CD4-positive, alpha-beta T cell treated with Interleukin-15 for 4 hours (primary cell): ENCODE measurements at places on chromosomes 16 and 17.

GRCh38 chr17:49760932-49761558, 2.9 kb downstream of the FAM117A start:
- no peak for DNase-seq

DNA sequence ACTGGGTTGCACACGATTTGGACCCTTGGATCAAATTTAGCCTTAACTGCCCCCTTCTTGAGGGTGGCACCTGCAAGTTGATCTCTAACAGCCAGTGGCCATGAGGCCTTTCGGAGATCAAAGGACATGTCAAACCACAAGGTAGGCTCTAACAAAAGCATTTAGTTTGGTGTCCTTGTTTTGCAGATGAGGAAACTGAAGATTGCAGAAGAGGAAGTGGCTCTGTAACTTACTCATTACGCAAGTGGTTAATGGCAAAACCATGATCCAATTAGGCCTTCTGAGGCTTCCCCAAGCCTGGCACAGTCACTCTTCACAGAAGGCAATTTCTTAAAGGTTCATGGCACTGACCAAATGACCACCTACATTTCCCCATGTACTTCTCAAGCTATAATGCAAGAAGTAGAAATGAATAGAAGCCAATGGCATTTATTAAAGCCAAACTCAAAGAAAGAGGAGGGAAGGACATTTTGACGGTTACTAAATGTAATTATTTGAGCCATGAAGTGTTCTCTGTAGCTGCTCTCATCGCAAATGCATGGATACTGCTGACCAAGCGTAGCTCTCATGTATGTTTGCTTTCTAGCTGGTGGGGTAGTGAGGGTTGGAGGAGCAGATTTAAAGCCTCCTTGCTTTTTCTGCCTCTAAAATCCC, 32.8 kb upstream of the ABCC12 start:
- no peak for DNase-seq

GRCh38 chr16:2085669-2086068, 37.9 kb downstream of the TSC2 start:
- no peak for DNase-seq

DNA sequence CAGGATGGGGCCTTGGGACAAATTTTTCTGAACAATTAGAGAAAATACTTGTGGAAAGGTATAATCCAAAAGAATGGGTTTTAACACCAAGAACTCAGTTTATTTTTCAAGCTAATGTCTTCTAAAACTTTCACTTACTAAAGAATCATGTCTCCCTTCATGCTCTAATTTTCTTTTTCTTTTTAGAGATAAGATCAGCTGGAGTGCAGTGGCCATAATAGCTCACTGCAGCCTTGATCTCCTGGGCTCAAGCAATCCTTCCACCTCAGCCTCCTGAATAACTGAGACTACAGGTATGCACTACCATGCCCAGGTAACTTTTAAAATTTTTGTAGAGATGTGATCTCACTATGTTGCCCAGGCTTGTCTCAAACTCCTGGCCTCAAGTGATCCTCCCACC, 5.5 kb downstream of the OR4D1 start:
- no peak for DNase-seq

DNA sequence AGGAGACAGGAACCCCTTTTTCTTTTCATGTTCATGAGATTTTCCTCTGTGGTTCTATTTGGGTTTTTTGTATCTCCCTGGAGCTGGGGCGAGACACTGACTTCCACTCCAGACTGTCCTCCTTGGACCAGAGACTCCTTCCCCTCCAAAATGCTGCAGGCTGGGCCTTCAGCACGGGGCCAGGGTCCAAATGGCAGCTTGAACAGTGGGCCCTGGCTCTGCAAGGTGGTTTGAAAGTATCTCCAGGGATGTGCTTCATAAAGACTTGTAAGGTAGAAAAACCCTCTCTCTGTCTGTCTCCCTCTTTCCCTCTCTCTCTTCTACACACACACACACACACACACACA, 236.1 kb downstream of the ZNF423 start:
- no peak for DNase-seq

DNA sequence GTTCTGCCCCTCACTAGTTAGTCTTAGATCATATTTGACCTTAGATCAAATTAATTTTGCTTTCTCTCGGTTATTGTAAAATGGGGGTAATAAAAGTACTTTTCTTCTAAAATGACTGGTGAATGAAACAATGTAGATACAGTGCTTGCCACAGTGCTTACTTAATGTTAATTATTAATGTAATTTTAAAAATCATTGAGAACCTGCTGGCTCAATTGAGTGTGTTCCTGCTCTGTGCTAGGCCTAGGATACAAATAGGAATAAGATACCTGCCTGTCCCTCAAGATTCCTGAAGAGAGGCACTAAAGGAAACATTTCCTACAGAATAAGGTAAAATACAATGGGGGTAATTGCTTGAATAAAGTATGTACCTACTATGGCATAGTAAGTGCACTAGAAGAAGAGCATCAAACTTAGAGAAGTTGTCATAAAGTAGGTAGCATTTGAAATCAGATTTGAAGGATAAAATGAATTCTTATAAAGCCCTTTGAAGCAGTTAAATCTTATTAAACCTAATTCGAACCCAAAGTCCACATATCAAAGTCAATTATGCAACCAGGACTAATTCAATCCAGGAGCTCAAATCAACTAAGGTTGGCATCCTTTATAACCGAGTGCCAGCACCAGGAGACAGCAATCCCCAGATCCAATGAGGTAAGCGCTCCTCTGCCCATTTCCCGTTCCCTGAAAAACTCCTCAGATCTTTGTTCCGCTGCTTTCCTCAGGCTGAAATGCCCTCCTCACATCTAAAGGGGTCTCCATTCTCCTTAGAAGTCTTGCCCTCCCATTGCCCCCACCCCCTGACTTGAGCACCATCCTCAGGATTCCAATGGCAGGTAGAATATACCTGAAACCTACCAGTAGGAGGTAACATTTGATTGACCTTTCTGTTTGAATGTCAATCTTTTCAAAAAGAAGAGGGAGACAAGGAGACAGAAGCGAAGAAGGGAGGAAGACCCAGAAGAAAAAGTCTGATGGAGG, 2.4 kb upstream of the MED13 start:
- no peak for DNase-seq

- no peak for DNase-seq
These were observed 22.2 kb downstream of the CLEC19A start for GRCh38 chr16:19307587-19308241.

GRCh38 chr17:40022961-40023541, 7.8 kb downstream of the CSF3 start:
- DNase-seq, result no peak

GRCh38 chr17:82275326-82275725, 1.8 kb upstream of the CSNK1D start:
- DNase-seq, result no peak

GRCh38 chr17:81466564-81467472, 45.8 kb downstream of the ACTG1 start:
- DNase-seq, result no peak

GRCh38 chr16:23466162-23466885, 13.3 kb upstream of the COG7 start:
- no peak for DNase-seq

- no peak for DNase-seq
These were observed 40.6 kb downstream of the PRKCB start for GRCh38 chr16:23876256-23876896.

- no peak for DNase-seq
These were observed 59.1 kb downstream of the PIPOX start for GRCh38 chr17:29102046-29102445.

DNA sequence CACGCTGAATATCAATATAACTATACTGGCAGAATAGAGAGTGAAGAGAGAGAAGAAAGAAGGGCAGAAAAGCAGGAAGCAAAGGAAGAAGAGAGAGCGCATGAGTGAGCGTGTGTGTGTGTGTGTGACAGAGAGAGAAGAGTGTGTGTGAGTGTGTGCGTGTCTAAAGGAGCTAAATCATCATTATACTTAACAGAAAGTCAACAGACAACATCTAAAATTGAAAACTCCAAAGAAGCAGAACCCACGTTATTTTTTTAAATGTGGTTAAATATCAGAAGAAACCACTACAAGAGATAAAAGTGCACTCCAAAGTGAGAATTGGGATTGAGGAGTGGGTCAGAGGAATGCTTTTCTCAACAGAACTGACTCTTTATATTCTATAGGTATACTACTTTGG, 77.2 kb downstream of the BRIP1 start:
- DNase-seq, result no peak

- no peak for DNase-seq
These were observed 34.2 kb downstream of the CDH13 start for GRCh38 chr16:82660966-82661365.

DNA sequence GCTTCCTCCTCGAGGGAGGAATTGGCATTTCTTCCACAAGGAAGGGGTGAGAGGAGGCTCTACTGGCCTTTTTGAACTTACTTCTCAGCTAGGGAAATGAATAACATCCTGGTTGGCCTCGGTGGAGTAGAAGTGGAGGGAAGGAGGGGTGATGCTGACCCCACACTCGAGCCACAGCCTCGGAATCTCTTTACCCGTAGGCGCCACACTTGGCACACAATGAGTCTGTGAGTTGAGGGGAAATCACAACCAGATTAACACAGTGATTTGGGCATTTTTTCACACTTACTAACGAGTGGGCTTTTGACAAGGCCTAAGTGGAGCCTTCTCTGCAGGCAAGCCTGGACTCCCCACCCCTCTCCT, 47.3 kb upstream of the TBX2 start:
- DNase-seq, result no peak

DNA sequence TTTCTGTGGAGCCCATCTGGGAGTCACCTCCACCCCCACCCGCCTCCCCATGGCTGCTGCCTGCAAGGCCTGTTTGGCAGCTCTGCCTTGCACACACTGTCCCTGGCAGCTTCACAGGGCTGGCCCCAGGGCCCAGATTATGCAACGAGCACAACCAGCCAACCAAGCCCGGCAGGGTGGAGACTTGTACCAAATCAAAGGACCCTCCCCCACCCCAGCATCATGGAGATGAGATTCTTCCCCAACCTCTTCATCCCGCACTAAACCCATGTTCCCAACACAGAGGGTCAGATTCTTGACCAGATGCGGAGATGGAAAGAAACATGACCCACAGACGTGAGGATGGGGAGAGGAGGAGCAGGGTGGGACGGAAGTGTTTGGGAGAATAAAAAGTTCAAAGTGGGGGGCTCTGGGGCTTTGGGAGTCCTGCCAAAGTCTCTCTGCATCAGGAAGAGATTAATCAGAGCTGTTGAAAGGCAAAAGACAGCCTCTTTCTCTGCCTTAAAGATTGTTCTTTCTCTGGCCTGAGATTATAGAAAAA, 3.8 kb downstream of the SMARCD2 start:
- DNase-seq, result no peak

DNA sequence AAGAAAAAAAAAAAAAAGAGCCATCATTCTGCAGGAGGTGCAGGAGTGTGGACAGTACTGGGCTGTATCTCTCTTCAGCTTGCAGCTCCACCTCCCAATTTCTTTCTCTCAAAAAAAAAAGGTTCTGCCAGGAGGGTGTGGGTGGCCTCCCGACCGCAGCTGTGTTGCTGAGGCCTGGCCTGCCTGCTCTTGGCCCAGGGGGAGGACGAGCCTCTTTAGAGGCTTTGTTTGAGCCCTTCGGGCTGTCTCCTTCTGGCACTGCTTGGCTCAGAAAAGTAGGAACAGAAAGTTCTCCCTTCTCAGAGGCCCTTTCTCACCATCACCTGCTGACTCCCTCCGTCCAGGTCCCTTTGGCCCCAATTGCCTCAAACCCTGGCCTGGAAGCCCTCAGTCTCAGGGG, 22.2 kb upstream of the C17orf107 start:
- no peak for DNase-seq

DNA sequence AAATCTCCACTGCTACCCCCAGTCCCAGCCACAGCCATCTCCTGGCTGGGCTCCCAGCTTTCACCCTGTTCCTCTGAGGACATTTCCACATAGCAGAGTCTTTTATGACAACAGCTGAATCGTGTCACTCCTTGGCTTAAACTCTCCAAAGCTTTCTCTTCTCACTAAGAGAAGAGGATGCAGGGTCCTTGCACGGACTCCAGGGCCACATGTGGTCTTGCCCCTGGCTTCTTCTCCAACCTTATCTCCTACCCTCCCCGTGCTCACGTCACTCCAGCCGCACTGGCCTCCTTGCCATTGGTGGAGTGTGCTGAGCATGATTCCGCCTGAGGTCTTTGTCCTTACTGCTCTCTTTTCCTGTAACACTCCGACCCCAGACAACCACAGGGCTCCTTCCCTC, 39.9 kb upstream of the CCDC182 start:
- DNase-seq, result no peak

GRCh38 chr17:20039037-20039436, 29.9 kb downstream of the SPECC1 start:
- no peak for DNase-seq

DNA sequence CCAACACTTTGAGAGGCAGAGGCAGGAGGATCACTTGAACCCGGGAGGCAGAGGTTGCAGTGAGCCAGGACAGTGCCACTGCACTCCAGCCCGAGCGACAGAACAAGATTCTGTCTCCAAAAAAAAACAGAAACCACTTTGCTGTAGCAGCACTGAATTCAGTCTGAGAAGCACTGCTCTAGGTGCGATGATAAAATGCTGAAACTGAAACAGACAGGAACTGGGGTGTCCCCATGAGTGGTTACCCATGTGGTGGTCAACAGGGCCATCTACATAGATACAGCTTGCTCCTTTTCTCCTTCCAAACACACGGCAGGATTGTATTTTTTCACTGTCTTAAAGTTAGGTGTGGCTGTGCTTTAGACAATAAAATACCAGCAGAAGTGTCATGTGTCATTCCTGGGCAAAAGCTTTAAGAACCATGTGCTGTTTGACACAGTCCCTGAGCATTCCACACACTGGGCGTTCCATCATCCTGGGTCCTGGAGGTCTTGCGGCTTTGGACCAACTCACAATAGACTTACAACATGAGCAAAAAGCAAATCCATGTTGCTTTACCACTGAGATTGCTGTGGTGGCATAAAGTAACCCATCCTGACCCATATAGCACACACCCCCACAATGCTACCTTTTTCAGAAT, 11.5 kb downstream of the GAS7 start:
- no peak for DNase-seq

- no peak for DNase-seq
These were observed 51.8 kb upstream of the MAP3K14 start for GRCh38 chr17:45368651-45369050.

- DNase-seq, result no peak
These were observed 126.7 kb upstream of the GSE1 start for GRCh38 chr16:85486256-85486915.

DNA sequence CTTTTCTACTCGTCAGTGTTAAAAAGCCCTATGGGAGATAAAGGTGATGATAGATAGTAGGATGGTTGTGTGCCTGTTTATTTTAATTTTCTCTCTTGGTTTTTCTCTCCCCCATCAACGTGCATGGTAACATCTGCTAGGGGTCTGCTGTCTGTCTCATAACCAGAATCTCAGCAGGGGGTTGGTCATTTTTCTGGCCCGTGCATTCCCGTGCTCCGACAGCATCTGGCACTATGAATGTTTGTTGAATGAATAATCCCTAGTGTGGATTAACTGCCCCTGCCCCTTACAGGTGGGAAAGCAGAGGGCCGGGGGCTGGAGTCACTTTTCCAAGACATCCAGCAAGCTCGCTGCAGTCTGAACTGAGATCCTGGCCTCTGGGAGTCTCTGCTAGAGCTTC, 6.3 kb downstream of the CA5A start:
- DNase-seq, result no peak
